ENCODE measurements at places on chromosomes 16 and 17. TPM values are rescaled to one million over a fixed set of nuclear protein-coding genes. Genes with fewer than 3 reads are reported as not detected.

- no peak for DNase-seq
Measured at GRCh38 chr17:50314456-50315011, 31.4 kb upstream of the XYLT2 start.

DNA sequence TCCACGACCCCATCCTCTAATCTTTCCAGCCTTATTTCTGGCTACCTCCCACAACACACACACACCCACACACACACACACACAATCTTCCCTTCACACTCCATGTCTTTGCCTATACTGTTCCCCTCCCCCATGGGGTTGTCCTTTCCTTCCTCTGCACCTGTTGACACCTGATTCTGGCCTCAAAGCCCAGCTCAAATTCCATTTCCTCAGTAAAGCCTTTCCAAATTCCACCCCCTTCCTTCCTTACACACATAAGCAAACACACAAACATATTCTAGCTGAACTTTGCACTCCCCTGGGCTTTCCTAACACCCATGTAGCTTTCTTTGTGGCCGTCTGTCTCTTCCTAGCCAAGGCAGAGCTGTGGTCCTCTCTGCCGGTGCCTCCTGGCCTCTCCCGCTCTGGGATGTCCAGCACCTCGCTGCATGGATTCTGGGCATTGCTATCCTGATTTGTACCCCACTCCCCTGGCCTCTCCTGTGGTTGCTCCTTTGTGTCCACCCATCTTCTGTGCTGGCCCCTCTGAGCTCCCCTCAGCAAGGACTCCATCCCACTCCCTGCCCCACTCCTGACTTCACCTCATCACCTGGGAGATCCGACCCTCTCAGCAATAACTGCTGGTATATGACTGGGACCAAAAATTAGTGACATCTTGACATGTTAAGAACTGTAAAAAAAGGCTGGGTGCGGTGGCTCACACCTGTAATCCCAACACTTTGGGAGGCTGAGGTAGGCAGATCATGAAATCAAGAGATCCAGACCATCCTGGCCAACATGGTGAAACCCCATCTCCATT lies 8.4 kb upstream of the SRCIN1 start:
- peak; percentile 65 for DNase-seq

- no peak for DNase-seq
Measured at GRCh38 chr17:6361733-6362132, 73.2 kb downstream of the AIPL1 start.

GRCh38 chr17:12402963-12403622 lies 262.6 kb upstream of the MYOCD start:
- no peak for DNase-seq

DNA sequence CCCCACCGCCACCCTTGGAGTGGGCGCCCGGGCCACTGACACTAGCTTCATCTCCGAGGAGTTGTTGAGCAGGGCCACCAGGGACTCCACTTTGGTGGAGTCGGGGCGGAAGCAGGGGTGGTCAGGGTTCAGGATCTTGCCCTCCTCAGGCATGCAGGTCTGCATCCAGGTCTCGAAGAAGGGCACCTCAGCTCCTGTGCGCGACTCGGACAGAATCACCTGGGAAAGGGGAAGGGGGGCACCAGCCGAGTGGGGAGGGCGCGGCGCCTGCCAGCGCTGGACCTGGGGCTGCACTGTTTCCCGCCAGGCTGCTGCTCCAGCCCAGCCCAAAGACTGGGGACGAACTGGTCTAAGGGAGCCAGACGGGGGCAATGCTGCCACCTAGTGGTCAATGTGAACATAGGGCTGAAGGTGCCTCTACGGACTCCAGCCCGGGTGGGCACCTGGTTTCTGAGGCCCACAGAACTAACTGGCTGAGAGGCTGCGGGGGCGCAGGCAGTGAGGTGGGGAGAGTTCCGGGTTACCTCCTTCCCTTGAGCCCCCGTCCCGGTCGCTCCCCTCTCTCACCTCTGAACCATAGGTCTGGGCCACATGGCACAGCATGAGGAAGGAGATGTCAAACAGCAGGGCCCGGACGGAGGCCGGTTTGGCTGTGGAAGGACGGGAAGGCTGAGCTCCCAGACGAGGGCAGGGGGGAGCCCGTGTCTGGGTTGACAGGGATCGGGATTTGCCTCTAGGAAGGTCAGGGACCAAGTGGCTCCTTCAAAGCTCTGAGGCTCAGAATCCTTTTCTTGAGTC lies 11.8 kb downstream of the CSF3 start:
- DNase-seq = peak; percentile 88

DNA sequence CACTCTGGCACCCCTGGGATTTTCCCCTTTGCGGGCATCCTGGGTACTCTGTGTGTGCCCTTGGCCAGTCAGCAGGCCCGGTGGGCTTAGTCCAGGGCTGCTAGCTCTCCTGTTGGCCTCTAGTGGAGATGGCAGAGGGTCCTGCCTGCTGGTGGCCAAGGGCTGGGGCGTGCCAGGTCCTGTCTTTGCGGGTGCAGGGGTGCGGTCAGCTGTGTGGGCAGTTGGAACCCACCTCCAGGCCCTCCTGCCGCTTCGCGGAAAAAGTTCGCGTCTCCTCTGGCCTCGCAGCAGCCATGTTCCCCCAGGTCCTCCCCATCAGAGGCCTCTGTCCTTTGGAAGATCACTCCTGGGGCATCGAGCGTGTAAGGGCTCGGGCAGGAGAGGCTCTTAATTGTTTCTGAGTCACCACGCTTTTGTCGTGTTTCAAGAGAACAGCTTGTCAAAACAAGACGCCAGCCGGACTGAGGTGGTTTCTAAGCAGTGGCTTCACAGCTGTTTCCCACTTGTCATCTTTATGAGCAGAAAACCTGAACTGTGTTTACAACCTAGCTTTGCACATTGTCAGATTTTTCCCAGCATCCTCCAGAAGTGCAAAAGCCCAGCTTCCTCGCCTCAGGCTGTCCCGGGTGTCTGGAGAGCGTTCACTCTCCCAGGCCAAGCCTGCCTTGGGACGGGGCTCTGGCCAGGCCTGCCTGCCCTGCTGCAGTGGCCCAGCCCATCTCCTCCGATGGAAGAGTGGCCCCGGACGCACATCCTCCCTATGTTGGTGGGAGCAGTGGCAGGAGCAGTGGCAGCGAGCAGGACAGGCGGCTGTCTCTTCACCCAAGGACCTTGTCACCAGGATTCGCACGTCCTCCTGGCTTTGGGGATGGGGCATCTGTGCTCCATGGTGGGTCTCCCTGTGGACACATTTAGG lies 5.0 kb upstream of the DNASE1L2 start:
- no peak for DNase-seq

- no peak for DNase-seq
Measured at GRCh38 chr17:71919186-71919585, 201.6 kb upstream of the SOX9 start.

DNA sequence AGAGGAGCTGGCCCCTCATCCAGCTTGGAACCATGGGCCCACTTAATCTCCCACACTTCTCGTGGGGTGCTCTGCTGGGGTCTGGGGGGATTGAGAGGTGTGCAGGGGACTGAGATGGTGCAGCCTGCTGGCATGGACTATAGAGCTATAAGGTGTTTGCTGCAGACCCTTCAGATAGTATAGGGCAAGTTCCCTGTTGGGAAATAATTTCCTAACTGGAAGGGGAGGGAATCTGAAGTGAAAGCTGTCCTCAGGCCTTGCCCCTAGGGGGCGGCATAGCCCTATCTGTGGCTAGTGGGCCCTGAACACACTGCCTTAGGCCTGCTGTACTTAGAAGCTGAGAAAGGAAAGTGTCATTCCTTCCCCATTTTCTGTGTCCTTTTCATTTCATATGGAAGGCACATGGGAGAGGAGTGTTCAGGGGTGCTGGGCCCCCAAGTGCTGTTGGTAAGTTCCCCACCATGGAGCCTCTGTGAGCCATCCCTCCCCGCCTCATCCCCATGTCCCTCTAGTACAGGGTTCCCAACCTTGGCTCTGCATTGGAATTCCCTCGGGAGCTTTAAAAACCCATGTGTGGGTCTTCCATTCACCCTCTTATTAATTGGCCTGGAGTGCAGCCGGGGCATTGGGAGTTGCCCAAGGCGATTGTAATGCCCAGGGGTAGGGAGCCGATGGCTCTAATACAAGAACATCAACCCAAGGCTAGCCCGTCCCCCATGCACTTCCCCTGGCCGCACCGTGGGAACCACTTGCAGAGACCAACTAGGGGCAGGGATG lies 19.7 kb downstream of the GOSR2 start:
- peak; percentile 63 for DNase-seq

DNA sequence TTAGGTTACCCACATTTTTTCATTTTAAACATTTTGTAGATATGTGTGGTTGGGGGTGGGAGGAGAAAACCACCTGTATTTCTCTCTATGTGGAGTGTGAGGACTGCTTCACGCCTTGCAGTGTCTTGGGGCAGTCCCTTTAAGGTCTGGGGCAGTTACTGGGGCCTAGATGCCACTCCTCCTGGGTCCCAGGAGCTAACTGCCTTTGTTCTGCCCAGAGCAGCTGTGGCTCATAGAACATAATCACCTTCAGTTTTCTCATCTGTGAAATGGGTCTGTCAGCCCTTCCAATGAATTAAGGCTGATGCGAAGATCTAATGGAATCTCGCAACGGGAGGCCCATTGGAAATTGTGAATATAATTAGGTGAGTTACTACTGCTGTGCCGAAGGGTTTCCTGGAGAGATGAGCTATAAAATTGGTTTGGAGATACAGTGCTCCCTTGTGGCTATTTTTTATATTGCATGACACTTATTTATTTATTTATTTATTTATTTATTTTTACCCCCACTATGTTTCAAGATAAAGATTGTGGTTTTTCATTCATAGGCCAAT lies 22.9 kb downstream of the DHRS7C start:
- peak; percentile 23 for DNase-seq

DNA sequence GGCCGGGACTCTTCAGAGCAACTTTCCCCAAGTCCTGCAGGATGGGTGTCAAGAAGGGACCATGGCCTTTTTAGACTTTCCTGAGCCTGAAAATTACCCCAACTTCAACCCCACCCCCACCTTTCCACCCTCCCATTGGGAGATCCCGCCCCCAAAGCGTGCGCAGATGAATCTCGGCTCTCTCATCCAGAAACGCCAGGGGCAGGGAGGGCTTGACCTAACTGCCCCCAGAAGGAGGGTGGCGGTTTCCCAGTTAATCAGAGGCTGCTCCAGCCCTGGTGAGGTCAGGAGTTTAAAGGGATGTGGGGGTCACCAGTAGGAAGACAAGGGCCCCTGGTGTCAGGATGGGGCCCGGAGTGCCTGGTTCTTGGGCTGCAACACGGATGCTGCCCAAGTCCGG lies 480 bp downstream of the KIF19 start:
- no peak for DNase-seq

GRCh38 chr16:88514526-88515232 lies 55.5 kb upstream of the ZC3H18 start:
- no peak for DNase-seq

DNA sequence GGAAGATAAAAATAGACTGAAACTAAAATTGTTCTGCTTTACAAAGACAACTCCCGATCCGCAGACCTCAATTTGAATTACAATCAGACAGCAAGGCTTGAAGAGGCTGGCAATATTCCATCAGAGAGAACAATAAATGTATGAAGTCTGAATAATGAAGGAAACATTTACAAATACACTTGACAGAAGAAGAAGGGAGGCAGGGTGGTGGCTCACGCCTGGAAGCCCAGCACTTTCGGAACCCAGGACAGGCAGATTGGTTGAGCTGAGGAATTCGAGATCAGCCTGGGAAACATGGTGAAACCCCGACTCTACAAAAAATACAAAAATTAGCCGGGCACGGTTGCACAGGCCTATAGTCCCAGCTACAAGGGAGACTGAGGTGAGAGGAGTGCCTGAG lies 14.6 kb downstream of the ODF4 start:
- no peak for DNase-seq

DNA sequence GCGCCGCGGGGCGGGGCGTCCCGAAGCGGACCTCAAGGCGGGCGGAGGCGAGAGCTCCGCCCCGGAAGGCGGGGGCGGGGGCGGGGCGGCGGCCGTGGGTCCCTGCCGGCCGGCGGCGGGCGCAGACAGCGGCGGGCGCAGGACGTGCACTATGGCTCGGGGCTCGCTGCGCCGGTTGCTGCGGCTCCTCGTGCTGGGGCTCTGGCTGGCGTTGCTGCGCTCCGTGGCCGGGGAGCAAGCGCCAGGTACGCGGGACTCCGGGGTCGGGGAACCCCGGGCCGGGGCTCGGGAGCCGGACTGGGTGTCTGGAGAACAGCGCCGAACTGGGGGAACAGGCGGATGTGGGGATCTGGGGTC lies at the start of gene TNFRSF12A:
Gene TNFRSF12A (plus strand): TSS at position 122 of the 357 bp plus-strand sequence. CDS start 30 bp downstream, at position 152.
- peak; percentile 83 for DNase-seq

GRCh38 chr17:4607261-4607741 lies 23.0 kb downstream of the SMTNL2 start:
- peak; percentile 71 for DNase-seq

DNA sequence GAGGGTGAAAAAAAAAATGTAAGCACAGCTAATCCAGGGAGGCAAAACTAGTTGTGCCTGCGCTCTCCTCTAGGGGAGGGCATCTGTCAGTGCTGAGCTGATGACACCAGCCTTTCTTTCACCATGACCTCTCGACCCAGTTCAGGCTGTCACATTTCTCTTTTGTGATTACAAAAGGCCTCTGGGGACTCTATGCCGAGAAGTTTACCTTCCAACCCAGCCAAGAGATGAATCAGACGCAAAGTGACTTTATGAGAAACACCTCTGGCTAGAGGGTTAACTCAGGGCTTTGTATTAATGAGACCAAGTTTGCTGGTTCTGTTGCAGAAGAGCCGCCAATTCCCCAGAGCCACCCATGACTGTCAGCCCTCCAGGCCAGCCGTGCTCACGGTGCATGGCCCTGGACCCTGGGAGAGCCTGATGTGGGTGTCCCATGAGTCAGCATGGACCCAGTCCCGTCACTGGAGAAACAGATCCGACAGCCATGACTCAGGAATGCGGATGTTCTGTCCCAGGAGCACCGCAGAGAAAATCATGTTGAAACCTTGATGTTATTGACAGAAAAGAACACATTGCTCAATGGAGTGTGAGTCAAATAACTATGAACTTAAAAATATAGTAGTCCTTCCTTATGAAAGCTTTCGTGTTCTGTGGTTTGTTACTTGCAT lies 437.2 kb downstream of the HS3ST3B1 start:
- no peak for DNase-seq

SEPTIN1 gene
- polyA plus RNA-seq = 4.8 TPM

TSNAXIP1 gene
- not detected for polyA plus RNA-seq

STX1B gene
- not detected for polyA plus RNA-seq

HSPB9 gene
- polyA plus RNA-seq = 0.04 TPM

IRF8 gene
- polyA plus RNA-seq = 40.1 TPM

CPHXL2 gene
- 0.03 TPM for polyA plus RNA-seq

RASD1 gene
- 7.6 TPM for polyA plus RNA-seq

CACNG3 gene
- not detected for polyA plus RNA-seq
